ENCODE measurements at places on chromosomes 3 and 15. TPM values are rescaled to one million over a fixed set of nuclear protein-coding genes. Genes with fewer than 3 reads are reported as not detected.

- DNase-seq = no peak
These were observed 5.9 kb upstream of the FURIN start for GRCh38 chr15:90862487-90862886.

DNA sequence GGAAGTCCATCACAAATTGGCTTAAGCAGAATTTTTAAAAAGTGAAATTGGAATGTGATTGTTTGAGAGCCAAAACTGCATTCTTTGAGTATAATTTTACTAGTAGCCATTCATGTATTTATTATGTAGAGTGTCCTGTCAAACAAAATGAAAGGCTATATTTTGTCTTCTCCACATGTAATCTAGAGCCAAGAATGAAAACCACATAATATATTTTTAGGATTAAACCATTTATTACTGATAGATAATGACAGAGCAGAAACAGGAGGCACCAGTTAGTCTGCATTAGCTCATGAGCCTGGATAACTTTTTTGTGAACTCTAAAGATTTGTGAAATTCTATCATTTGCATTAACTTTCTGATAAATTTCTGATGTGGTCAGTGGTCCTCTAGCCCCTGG, 130.2 kb downstream of the FILIP1L start:
- no peak for DNase-seq

DNA sequence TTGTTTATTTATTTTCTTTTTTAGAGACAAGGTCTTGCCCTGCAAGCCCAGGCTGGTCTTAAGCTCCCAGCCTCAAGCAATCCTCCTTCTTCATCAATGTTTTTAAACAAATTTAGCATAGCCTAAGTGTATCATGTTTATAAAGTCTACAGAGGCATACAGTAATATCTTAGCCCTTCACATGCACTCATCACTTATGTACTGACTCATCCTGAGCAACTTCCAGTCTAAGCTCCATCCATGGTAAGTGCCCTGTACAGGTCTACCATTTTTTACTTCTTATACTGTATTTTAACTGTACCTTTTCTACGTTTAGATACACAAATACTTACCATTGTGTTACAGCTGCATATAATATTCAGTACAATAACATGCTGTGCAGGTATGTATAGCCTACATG, 860.0 kb downstream of the FHIT start:
- DNase-seq = no peak

The LMAN1L gene
- polyA plus RNA-seq = not detected

DNA sequence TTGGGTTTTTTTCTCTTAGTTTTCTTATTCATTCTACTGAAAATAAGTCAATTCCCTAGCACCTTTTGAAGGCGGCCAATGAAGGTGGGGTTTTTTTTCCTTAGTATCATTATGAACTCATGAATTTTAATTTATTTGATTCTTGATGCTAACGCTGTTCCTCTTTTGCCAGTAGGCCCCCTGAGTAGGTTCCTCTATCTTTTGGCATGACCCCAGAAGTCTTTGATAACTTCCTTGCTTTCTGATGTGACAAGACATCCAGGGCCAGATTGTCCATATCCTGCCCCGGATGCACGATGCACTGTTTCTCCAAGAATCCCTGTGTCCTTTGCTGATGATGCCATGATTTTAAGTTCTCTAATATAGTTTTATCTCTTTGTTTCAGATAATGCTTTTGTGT, 20.6 kb downstream of the LRRK1 start:
- DNase-seq = no peak

GRCh38 chr15:86432861-86433260, 353.2 kb downstream of the AGBL1 start:
- no peak for DNase-seq

DNA sequence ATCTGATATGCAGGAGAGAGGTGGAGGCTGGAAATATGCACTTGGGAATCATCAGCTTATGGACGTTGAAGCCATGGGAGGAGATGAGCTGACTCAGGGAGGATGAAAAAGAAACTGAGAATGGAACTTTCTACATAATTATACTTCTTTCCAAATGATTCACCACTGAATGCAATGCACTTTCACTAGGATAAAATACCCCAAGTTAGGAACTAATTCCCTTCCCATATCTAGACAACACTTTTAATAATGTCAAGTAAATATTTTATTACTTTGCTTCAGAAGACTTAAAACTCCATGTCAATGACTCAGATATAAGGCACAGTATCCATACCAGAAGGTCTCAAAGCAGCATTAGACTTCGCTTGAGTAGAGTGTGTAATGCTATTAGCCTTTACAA, 24.2 kb downstream of the NPTN start:
- DNase-seq = peak; percentile 41

The BCHE gene
- polyA plus RNA-seq = not detected

- DNase-seq = no peak
These were observed 275.2 kb downstream of the EPHA6 start for GRCh38 chr3:97089621-97090020.

DNA sequence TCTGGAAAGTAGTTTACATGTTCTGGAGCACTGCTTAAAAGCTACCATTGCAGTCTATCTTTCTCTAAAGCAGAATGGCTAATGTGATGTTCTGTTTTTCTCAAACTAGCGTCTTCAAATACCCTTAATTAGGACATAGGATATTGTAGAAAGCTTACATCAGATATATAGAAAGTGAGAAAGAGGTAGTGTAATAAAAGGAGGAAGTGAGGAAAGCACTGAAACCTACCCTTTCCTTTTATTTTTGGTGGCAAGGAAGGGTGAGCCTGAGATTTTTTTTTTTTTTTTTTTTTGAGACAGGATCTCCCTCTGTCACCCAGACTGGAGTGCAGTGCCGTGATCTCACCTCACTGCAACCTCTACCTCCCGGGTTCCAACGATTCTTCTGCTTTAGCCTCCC, 9.4 kb downstream of the SENP2 start:
- DNase-seq = no peak

DNA sequence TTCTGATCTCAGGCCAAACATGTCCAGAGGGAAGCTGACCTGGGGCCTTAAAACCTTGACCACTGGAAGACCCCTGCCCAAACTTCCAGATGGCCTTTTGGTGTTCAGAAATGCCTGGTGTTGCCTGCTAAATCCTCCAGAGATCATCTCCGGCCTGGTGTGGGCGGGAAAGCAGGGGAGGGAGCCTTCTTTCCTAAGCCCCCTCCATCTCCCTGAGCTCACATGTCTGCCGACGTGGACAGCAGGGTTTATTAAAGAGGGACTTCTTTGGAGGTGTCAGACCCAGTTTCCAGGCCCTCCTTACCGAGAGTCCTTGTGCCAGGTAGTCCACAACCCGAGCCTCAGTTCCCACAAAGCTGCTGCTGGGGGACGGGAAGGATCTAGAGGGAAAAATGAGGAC, 55.9 kb upstream of the SLC6A1 start:
- no peak for DNase-seq

DNA sequence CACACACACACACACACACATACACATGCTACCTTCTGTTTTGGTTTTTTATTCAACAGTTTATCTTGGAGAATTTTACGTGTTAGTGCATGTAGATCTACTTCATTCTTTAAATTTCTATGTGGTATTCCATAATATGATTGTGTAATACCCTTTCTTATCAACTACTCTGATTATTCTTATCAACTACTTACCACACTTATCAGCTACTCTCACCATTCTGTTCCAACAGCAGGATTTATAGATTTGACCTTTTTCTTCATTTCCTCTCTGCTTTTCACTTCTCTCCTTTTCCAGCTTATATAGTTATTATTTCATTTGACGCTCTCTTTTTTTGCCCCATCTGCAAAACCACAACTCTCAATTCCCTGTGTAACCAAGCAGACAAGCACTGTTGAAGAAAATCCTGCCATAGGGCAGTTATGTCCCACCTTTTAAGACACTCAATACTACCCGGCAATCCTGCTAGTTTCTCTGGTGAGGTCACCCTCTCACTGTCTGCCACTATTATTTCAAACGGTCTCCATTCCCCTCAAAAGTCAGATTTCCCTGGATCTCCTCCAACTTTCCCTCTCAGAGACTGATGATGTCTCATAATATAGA, 56.9 kb upstream of the SATB1 start:
- DNase-seq = no peak

The ZNF662 gene
- polyA plus RNA-seq = 2.1 TPM

GRCh38 chr15:78024519-78024870, 53.0 kb downstream of the TBC1D2B start:
- no peak for DNase-seq

The OR5H14 gene
- polyA plus RNA-seq = not detected

The CATSPER2 gene
- polyA plus RNA-seq = 1.9 TPM

The ARHGAP11A gene
- polyA plus RNA-seq = 8.7 TPM

DNA sequence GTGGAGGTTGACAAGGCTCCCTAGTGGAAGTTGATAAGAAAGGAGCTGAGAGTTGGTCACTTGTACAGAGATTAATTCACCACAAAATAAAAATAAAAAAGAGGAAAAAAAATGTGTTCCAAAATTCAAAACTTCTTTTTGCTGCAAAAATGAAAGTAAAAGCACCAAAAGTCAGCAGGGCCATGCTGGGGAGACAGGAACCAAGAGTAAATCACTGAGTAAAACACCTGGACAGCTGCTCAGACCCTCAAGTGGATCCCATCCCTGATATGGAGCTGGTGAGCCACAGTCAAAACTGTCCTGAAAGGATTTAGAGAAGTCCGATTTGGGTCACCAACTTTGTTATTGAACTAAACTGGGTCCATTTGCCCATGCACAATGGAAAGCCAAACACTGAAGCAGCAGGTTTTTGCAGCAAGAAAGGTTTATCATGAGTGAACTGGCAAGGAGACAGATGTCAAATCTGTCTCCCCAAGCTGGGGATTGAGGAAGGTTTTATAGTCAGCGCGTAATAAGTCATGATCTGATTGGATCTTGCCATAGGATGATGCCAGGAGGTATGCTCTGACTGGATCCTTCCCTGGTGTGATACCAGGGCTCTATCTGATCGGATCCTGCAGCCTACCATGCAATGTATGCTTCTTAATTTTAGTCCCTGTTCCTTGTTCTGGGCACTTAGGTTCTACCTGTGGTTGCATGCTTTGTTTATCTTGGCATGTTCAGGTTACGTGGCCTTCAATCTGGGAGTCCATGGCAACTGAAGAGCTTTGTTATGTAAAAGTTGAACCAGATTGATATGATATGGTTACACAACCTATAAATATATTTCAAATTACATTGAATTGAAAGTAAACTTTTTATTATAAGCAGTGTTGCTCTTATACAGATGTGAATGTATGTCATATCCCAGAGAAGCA, 313.2 kb downstream of the POLQ start:
- DNase-seq = no peak

The CCDC13 gene
- 0.18 TPM for polyA plus RNA-seq

DNA sequence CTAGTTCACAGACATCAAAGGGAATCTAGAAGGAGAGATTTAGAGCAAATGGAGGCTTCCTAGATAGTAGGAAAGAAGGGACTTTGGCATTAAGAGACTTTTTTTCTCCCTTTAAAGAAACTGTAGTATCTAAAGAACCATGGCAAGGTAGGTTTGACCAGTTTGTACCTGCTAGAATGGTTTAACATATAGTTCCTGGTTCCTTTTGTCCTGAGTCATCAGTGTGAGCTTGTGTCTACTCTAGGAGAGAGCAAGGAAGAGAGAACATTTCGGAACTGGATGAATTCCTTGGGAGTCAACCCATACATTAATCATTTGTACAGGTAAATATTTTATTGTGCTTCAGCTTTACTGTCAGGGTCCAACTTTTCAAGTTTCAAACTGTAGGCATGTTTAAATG, 29.6 kb upstream of the TRPC1 start:
- no peak for DNase-seq

The CHRM5 gene
- polyA plus RNA-seq = 0.09 TPM

DNA sequence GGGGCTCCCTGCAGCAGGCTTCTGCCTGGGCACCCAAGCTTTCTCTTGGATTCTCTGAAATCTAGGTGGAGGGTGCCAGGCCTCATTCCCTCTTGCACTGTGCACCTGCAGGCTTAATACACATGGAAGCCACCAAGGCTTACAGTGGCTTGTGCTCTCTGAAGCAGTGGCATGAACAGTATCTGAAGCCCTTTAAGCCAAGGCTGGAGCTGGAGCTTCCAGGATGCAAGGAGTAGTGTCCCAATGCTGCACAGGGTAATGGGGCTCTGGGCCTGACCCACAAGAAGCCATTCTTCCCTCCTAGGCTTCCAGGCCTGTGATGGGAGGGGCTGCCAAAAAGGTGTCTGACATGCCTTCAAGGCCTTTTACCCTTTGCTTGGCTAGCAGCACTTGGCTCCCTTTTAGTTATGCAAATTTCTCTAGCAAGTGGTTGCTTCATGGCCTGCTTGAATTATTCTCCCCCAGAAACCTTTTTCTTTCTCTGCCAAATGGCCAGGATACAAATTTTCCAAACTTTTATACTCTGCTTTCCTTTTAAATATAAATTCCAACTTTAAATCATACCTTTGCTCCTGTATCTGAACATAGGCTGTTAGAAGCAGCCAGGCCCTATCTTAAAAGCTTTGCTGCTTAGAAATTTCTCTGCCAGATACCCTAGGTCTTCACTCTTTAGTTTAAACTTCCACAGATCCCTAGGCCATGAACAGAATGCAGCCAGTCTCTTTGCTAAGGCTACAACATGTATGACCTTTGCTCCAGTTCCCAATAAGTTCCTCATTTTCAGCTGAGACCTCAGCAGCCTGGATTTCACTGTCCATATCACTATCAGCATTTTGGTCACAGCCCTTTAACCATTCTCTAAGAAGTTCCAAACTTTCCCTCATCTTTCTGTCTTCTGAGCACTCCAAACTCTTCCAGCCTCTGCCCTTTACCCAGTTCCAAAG, 201.1 kb upstream of the LRRFIP2 start:
- DNase-seq = no peak

DNA sequence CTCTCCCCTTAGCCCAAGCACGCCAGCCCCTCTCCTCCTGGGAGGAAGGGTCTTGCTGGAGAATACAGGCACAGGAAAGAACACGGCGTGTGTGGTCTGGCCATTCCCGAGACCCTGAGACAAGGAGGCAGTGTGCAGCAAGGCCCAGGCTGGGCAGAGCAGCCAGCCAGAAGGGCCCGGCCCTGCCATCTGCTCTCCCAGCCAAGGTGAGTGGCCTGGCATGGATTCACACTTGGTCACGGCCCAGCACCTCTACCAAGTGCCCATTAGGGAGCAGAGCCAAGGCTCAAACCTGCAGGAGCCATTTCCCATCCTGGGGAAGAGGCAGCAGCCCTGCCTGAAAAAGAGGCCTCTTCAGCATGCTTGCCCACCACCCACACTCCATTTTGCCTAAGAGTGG, 28.6 kb downstream of the MEGF11 start:
- DNase-seq = no peak

- no peak for DNase-seq
These were observed 272.9 kb upstream of the TPM1 start for GRCh38 chr15:62769604-62770003.

DNA sequence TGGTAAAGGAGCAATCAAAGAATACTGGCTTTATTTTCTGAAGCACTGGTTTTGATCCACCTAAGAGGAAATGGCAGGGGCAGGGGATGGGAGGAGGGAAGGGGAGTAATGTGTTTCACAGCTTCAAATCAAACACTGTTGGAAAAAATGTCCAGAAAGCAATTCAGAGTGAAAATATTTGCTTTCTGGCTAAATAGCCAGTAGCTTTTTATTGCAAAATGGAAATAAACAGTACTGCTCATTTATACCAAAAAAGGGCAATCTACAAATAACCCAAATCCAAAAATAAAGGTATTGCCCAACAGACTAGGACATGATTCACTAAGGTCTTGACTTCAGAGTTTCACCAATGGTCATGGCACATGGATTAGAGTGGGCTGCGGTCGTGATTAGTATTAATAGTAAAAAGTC, 279.3 kb upstream of the THBS1 start:
- DNase-seq = peak; percentile 88

- peak; percentile 10 for DNase-seq
These were observed 117.3 kb upstream of the FLNB start for GRCh38 chr3:57890874-57891273.

All from BJ (cell line).